ENCODE measurements at places on chromosomes 12 and 14. TPM values are rescaled to one million over a fixed set of nuclear protein-coding genes. Genes with fewer than 3 reads are reported as not detected.

The SRRM4 gene
- polyA plus RNA-seq = not detected

The TMEM117 gene
- 4.4 TPM for polyA plus RNA-seq

The CEP170B gene
- polyA plus RNA-seq = not detected

The ADGRD1 gene
- polyA plus RNA-seq = 0.50 TPM

The SCAF11 gene
- polyA plus RNA-seq = 123 TPM

The GLT8D2 gene
- 0.23 TPM for polyA plus RNA-seq

The IL22 gene
- polyA plus RNA-seq = not detected

The CIDEB gene
- polyA plus RNA-seq = 19.2 TPM

The PTGDR gene
- 1.5 TPM for polyA plus RNA-seq

The TRPV4 gene
- polyA plus RNA-seq = not detected

The GLI1 gene
- 0.18 TPM for polyA plus RNA-seq

The BEST3 gene
- not detected for polyA plus RNA-seq

The NOS1 gene
- polyA plus RNA-seq = not detected
